ENCODE measurements at places on chromosomes 2 and 18.

DNA sequence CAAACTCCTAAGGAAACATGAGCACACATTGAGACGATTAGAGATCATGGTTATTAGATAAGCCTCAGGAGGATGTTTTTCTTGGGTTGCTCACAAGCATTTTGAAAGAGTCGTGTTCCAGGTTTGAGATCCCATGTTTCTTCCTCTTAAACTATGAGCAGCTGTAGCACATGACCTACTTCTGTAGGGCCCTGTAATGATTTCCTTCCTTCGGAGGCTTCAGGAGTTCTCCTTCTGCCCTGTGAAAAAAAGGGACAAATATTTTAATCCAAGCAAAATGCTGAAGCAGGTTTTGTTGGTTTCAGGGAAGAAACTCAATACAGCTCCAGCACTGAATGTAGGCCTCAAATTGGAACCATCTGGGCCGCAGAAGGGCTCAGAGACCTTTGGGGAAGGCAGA, 82.6 kb downstream of the POU3F3 start:
- DNase-seq, result no peak

- DNase-seq, result no peak
Observed at GRCh38 chr2:133489641-133490410, 78.4 kb downstream of the NCKAP5 start.

DNA sequence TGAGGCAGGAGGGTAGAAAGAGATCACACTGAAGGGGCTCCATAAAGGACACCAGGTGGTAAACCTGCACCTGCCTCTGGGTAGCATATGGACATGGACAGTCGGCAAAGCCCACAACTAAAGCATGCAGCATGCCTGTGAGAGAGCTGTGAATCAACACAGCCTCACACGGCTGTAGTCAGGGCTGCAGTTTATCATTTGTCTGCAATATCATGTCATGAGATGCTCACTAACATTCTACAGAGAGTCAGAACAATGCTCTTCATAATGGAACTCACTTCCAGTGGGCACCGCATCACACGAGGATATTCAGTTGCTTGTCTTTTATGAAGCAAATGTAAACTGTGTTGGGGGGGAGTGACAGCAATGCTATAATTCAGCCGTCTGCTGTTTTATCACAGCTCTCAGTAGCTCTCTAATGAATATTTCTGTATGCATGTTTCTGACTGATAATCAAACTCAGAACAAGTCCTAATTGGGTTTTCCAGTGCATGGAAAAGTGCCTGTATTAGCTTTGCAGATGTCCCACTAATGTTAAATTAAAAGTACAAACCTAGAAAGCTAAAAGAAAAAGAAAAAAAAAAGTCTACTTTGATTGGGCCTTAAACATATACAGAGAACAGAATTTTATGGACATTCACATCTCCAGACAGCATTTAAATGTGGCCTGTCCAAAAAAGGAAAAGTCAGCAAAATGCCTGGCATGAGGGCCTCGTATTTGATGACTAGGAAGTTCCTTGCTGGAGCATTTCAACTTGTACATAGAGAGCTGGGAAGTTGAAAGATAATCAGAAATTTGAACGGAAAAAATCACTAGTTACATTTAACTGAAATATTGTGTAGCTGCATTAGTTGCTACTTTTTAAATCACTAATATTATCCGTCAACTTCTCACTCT, 406.1 kb upstream of the SOX11 start:
- no peak for DNase-seq

- no peak for DNase-seq
Observed at GRCh38 chr18:45688833-45689232, 35.1 kb upstream of the SLC14A1 start.

DNA sequence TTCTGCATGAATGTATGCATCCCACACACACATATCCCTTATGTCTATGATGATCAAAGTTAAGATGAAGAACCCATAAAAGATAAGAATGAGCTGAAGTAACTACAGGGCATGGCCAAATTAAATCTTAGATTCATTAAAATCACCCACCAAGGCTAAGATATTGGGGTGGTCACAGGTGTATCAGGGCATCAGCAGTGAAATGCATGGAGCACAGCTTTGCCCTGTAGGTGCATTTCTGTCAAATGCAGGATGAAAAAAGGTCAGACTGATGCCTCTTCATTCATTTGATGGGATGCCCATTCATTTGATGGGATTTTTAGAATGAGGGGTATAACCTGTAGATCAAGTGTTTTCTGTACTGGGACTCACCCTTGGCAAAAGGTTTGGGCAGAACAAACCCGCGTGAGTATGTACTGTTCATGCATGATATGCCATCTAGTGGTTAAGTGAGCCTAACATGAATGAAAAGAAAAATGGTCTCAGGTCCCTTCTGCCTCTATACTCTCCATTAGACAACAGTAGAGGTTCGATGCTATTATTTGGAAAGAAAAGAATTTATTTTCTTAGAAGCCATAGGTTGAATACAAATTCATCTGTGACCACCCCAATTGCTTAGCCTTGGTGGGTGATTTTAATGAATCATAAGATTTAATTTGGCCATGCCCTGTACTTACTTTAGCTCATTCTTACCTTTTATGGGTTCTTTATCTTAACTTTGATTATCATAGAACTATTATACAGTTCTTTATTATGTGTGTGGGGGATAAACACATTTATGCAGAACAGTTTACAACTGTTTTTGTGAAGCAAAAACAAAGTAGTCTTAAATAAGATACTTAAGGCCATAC, 43.2 kb upstream of the NOSTRIN start:
- DNase-seq, result peak; percentile 6

DNA sequence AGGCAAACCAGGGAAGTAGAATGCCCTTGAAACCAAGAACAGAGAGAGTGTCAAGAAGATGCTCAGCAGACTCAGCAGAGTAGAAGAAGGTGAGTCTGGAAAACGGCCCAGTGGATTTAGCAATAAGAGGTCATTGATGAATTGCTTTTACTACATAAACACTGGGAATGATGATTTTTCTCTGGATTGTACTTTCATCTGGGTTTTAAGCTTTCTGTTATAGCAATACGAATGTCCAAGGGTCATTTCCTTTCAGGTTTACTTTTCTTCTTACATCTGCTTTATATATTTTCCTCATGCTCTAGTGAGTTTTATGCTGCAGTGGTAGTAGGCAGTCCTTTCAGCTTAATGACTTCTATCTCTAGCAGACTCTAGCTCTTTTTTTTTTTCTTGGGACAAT, 16.9 kb downstream of the EML6 start:
- DNase-seq, result no peak

DNA sequence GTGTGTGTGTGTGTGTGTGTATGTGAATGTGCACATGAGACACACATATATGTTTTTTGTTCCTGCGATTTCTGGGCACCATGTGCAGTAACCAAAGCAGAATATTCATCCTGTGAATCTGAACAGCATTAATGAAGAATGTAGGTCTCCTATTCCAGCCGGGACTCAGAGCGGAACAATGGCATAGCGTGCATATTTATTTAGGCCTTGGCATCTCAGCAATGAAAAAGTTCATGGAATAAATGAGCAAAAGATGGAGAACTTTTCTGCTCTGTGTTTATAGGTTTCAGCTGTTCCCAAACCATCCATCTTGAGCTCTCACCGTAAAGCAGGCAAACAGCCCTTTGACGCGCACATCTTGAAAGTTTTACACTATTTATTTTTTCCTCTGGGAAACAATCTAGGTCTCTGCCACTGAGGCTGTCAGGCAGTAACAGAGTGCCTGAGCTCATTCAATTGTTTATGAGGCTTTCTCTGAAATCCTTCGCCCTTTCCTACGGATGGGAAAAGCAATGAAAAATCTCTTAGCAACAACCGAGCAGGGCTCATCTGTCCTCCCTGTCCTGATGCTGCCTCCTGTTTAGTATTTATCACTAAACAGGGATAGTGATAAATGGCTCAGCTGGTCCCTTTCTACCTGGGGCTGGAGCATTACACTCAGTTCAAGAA, 146.2 kb upstream of the MSH6 start:
- no peak for DNase-seq

GRCh38 chr2:36748166-36748565, 51.7 kb downstream of the VIT start:
- no peak for DNase-seq

DNA sequence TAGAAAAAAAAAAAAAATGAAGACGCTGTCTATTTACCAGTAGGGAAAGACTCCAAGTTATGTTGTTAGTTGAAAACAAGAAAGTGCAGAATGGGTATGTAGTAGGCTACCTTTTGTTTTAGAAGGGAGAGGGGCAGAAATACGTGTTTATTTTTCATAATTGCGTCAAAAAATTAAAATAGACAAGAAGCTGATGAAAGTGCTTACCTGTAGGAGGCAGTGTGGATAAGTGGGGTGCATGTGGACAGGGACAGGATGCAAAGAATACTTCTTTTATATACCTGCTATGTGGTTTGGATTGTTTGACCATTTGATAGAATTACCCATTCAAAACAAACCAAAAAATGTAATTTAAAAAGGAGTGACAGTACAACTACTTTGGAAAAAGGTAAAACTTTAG, 3.0 kb upstream of the GCG start:
- no peak for DNase-seq

DNA sequence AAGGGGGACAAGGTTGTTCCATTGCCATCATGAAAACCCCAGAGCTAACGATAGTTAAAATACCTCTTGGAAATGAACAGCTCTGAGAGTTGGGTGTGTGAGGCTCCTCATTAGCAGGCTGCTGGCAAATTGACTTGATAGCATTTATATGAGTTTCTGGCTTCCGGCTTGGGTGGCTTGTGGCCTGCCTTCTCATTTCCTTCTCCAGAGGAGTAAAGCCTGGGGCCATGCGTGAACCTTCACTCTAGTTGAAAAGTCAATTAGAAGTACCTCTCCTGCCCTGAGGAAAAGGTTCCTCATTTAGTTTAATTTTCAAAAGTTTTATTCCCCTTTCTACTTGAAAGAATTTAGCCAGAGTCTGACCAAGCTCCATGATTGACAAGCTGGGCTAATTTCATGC, 67.1 kb downstream of the MGAT5 start:
- DNase-seq, result no peak

GRCh38 chr18:31555971-31556747, 35.5 kb upstream of the TTR start:
- DNase-seq, result peak; percentile 22

- DNase-seq, result no peak
Observed at GRCh38 chr2:134167015-134167414, 86.9 kb upstream of the MGAT5 start.

GRCh38 chr18:27685807-27686412, 491.0 kb downstream of the CDH2 start:
- no peak for DNase-seq

GRCh38 chr18:76977684-76978232, 154.8 kb downstream of the MBP start:
- no peak for DNase-seq

DNA sequence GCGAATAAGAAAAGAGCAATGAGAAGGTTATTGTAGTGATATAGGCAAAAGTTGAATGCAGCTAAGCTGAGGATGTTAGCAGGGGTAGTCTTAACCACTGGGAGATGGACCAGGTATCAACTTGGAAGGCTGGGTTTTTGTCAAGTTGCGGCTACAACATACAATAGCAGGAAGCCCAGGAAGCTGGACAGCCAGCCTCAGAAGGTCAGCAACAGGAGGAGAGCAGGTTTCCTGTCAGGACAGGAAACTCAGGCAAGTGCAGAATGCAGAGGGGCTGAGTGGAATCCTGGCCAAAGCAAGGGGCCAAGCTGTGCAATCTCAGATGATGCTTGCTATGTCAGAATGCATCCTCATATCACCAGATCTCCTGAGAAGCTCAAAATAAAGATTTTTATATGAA, 530.0 kb upstream of the ID2 start:
- DNase-seq, result no peak

DNA sequence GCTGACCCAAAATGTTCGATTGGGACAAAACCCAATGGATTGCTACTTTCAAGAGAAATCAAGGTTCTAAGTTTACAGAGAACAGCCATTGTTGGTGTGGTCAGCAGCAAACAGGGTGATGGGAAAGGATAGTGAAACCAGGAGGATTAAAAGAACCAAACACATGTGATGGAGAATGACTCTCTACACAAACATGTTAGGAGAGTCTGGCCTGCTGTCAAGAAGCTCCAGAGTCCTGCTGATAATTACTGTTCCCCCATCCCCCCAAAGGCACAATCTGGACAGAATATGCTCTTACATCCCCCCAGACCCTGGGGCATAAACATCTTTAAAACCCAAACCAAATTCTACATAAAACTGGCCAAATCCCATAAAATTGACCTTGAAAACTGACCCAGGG, 32.0 kb upstream of the ACYP2 start:
- no peak for DNase-seq

GRCh38 chr2:224584111-224584784, 915 bp downstream of the CUL3 start:
- DNase-seq, result no peak

DNA sequence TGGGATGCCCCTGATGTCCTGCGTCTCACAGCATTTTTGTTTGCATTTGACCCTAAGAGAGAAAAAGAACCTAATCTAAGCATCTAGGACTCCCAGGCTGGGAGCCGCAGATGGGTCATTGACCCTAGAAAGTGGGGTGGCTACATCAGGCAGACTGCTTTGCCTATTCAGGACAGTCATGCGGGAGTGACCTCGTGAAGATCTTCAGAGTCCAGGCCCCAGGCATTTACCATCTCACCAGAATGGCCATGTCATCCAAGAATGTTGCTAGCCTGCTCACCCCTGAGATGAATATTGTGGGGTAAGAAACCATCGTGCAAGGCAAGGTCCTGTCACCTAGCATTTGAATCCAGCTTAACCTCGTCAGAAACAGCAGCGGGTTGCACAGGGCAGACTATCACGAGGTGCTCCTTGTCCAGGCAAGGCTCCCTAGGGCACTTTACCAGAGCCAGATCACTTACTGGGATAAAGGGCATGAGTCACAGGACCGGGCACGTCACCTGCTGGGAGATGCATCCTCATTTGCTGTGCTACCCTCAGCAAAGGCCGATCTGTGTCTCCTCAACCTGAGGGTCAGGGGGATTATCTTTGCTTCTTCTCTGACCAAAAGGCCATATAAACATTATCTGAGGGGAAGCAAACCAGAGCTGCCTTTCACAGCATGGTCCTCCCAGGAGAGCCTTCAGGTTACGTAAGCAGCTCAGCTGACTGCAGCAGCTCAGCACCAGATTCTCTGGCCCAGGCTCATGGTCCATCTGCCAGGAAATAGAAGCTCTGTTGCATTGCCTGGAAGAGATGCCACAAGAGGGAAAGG, 162.3 kb downstream of the ACKR3 start:
- DNase-seq, result no peak

- DNase-seq, result no peak
Observed at GRCh38 chr2:15730545-15731212, 139.0 kb downstream of the DDX1 start.

- no peak for DNase-seq
Observed at GRCh38 chr18:24212939-24213338, 74.1 kb downstream of the CABYR start.

- DNase-seq, result no peak
Observed at GRCh38 chr2:240567137-240567871, 980 bp upstream of the RNPEPL1 start.

- no peak for DNase-seq
Observed at GRCh38 chr2:152465541-152465940, 130.6 kb downstream of the FMNL2 start.

GRCh38 chr2:238162846-238163441, 4.2 kb downstream of the ERFE start:
- DNase-seq, result no peak

GRCh38 chr2:102975996-102976975, 214.5 kb downstream of the TMEM182 start:
- DNase-seq, result no peak

All from NCI-H187 treated with DMSO at 0.1 percent for 48 hours (cell line).